Upper lobe of left lung (tissue), 6 donors: ENCODE measurements at places on chromosomes 6 and 20. TPM values are rescaled to one million over a fixed set of nuclear protein-coding genes. Genes with fewer than 3 reads are reported as not detected.

GRCh38 chr6:41677124-41677921 is 39.1 kb downstream of the MDFI start:
- DNase-seq: no peak

- no peak for DNase-seq
These were observed 34.1 kb downstream of the HLA-G start for GRCh38 chr6:29861521-29862255.

The BPIFB1 gene
- 32.8 TPM for total RNA-seq

DNA sequence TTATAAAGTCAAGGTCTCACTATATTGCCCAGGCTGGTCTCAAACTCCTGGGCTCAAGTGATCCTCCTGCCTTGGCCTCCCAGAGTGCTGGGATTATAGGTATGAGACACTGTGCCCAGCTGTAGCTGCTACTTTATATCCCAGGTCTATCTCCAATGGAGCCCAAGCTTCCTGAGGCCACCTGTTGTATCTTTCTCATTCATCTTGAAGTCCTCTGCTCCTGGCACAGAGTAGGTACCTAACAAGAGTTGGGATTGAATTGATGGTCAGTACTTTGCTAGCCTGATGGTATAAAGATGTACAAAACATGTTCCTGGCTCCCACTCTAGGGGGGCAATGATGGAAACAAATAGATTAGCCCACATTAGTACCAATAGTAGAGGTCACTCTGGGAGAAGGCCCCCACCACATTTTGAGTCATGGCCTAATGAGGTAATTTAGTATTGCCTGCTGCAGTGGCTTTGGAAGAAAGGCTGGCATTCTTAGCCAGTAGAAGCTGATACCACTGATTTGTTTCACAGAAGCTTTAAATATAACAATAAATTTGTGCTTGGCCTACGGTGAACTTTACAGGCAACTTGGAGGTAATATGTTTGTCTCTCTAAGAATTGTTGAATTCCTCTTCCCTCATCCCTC is 5.4 kb downstream of the PTPN1 start:
- no peak for DNase-seq

- DNase-seq: no peak
These were observed 239.6 kb upstream of the PLCB4 start for GRCh38 chr20:8829256-8829655.

GRCh38 chr6:90095788-90096187 is 200.9 kb downstream of the BACH2 start:
- no peak for DNase-seq

- no peak for DNase-seq
These were observed 11.7 kb downstream of the SMLR1 start for GRCh38 chr6:130838951-130839350.

- DNase-seq: no peak
These were observed 30.5 kb downstream of the CNR1 start for GRCh38 chr6:88135578-88136114.

DNA sequence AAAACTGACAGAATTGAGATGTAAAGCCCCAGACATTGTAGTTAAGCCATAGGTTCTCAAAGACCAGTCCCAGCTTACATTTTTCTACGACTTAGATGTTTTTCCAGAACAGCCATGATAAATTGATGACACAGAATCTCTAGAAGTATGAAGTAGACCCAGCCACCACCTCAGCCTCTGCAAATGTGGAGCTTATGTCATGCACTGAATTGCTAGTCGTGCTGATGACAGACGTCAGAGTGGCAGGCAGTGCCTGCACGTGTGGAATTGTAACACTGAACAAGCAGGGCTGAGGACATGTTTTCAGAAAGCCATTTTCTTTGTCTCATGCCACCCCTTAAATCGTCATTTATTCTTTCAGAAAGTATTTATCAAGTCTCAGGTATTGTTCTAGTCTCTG is 72.4 kb upstream of the TMEM181 start:
- DNase-seq: no peak
